ENCODE measurements at places on chromosomes 7 and 10.
A peak's percentile ranks its signal among the peaks of the same experiment; 100 is the strongest.

- DNase-seq = peak; percentile 46
Observed at GRCh38 chr10:29857843-29858701, 201.3 kb downstream of the JCAD start.

GRCh38 chr10:114431414-114432135, 27.3 kb upstream of the AFAP1L2 start:
- no peak for DNase-seq

DNA sequence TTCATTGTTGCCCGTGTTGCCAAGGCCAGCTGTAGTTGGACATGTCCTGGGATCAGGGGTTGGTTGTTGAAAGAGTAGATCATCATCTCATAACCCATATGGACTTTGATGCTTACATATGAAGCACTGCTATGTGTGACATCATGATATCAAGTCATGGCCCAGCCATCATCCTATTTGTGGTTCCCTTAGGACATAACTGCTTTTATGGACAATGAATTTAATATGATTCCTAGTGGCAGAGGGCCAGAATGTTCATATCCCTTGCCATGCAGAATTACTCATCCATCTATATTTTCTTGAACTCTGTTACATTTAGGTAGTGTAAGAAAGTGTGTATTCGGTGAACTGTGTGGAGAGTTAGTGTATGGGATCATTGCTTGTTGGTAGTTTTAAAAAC, 343.9 kb upstream of the LRGUK start:
- no peak for DNase-seq

DNA sequence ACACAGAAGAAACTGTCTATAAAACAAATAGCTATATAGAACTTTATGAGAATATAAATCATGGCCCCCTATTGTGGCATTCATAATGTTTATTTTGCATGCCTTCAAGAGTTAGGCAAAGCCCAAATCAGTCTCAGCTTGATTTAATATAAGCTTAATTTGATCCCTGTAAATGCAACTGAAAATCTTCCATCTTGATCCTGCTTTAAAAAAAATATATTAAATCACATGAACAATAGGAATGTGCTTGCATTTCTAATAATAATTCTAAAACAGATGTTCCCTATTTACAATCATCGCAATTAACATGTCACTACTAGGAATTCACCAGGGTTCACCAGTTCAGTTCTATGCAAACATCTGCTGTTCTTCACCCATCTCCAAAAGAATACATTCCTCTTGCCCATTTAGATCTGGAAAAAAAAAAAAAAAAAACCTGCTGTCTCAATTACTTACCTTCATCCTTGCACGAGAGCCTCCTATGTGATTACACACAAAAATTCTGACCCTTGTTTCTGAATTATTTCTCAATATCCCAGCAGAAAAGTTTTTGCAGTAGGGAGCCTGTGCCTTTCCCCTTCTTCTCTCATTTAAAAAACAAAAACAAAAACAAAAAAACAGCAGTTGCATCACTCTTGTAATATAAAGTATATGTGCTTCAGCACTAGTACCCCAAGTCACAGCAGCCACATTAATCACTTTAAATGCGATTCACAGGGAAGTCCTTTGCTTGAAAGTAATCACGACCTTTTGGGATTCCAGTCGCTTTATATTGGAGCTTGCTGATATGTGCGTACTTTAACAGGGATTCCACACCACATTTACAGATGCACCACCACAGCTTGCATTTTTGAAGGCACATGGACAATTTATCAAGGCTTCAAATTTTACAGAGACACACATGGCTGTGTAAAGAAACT, 194.8 kb upstream of the KMT2E start:
- DNase-seq = no peak

- DNase-seq = no peak
Observed at GRCh38 chr10:125049216-125049881, 107.4 kb downstream of the ZRANB1 start.

DNA sequence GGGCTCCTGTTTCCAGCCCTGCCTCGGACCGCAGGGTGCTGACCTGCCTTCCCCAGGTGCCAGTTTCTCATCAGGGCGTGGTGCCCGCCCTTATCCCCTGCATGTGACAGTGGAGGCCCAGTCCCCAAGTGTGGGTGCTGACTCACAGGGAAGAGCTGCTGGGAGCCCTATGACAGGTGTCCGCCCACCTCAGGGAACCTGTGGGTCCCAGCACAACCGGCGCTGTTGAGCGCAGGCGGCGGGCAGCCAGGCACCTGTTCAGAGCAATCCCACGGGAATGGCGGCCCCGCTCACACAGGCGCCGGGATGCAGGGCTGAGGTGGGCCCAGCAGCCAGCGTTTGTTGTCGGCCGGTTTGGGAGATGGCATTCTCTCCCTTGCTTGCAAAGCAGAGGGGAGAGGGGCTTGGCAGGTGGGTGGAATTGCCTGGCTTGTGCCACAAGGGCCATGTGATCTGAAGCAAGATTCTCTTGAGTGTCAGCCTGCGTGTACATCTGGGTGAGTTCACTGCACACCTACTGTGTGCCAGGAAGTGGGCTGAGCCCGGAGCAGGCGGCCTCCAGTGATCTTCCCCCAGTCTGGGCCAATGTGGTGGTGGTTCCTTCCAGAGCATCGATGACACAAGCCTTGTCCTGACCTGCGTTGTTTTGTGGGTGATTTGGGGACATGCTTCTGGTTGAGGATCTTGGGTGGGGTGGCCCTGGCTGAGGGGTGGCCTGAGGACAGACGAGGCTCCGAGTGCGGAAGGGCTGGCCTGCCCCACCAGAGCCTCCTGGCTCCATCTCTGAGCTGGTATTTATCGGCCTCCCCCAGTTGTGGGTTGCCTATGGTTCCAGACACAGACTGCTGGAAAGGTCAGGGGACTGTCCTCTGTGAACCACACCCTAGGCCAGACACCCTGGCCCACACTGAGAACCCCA, 2.4 kb downstream of the PWWP2B start:
- no peak for DNase-seq

DNA sequence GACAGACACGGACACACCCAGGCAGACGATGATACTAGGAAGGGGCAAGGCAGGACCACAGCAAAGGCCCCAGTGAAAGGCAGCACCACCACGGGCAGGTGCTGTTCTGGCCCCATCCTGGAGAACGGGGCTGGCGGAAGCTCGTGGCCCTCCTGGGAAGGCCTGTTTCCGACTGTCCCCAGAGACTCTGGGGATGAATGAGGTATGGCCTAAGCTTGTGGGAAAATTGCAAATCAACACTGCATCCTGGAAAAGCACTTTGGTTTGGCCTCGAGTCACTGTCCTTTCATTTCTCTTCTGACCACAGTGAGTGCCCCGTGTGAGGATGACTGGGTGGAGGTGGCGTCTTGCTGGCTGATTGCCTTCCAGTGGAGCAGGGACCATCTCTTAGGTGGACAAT, 81.6 kb upstream of the ANLN start:
- DNase-seq = no peak

- no peak for DNase-seq
Observed at GRCh38 chr7:132433301-132433700, 143.0 kb downstream of the PLXNA4 start.

DNA sequence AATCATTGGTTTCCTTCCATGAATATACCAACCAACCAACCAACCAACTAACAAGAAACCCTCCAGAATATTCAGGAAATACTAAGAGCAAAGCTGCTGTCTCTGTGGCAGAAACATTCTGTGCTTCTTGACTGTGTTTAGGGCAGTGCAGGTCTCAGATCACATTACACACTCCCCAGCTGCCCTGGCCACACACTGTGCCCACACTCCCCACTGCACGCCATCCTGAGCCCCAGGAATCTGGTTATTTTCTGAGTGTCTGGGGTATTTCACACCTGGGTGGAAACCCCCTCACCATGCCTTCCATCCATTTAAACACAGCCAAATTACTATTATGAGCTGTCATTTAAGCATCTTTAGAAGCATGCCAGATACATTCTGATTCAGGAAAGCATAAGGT, 183.7 kb upstream of the ANK3 start:
- DNase-seq = no peak

DNA sequence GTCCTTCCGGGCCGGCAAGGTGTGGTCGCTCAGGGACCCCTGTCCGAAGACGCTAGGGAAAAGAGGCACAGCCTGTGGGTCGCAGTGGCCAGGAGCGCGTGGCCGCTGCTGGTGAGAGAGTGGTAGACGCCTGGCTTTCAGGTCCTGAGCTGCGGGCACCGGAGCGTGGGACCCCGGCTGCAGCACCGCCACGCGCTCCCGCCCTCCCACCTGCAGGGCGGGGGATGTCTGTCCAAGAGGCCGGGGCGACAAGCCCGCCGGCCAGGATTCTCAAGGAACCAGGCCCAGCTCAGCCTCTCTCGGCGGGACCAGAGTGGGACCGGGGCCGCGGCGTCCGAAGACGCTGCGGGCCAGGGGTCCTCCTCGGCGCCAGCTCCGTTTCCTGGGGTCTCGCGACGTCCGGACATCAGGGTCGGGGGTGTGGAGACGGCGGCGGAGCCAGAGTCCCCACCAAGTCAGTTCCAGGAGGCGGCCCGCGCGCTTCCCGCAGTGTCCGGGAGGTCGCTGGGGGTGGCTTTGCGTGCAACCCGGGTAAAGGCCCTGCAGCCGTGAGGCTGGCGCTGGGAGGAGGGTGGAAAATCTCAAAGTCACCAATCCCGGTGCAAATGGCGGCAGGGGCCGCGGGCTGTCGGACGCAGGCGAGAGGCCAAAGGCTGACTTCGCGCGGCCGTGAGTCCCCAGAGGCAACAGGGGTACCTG, 5.5 kb downstream of the ZNF503 start:
- no peak for DNase-seq

DNA sequence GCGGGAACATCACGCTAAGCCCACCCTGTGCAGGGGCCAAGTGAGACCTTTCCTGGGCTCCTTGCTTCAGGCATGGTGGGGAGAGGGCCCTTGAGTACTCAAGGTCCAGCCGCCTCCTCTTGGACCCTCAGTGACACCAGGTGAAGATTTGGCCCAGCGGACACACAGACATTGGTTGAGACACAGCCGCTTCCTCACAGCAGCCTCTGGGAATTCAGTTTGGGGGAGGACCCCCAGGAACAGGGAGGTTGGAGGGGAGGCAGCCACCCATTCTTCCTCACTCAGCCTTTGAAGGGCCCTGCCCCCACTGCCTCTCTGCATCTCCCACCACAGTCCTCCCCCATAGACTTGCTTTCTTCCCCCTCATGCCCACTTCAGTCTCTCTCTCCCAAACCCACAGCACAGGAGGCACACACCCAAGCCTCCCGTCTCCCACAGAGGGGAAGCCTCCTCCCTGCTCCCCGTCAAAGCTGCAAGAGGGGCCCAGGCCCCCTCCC, 31.9 kb downstream of the ANXA8 start:
- DNase-seq = no peak

- no peak for DNase-seq
Observed at GRCh38 chr10:130573446-130573845, 437.3 kb downstream of the GLRX3 start.

GRCh38 chr7:131591687-131592319, 35.4 kb upstream of the PODXL start:
- DNase-seq = no peak

- no peak for DNase-seq
Observed at GRCh38 chr7:152025937-152026890, 740 bp downstream of the GALNT11 start.

GRCh38 chr10:3620818-3621217, 164.2 kb downstream of the KLF6 start:
- DNase-seq = no peak

GRCh38 chr10:128908499-128908898, 558.5 kb upstream of the MGMT start:
- no peak for DNase-seq
